ENCODE measurements at places on chromosomes 12 and 14.

GRCh38 chr12:125794401-125794800 is 729.2 kb downstream of the AACS start:
- DNase-seq: no peak

- DNase-seq: no peak
Observed at GRCh38 chr12:76789335-76790050, 25.6 kb downstream of the ZDHHC17 start.

DNA sequence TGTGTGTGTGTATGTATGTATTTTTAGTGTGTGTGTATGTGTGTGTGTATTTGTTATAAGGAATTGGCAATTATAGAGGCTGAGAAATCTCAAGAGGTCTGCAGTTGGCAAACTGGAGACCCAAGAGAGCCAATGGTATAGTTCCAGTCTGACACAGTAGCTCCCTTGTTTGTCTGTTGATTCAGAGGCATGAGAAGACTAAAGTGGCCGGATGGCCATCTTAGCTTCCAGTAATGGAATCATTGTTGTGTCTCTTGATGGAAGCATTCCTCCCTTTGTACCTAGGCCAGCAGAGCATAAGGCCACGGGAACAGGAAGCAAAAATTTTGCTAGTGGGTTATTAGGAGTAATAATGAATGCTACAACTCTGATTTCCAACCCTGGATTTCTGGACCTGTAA is 460.6 kb downstream of the TMTC2 start:
- DNase-seq: no peak

DNA sequence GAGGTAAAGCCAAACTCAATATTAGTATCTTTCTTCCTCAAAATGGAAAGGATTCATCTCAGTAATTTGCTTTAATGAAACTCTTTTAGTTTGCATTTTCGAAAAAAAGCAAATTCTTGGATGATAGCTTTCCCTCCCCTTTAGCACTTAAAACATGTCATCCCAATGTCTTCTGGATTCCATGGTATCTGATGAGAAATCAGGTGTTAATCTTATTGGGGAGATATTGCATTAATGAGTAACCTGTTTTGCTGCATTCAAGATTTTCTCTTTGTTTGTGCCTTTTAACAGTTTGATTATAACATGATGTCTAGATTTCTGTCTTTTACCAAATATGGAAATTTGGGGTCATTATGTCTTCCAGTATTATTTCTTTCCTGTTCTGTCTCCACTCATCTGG is 405.1 kb upstream of the FOXG1 start:
- no peak for DNase-seq

- no peak for DNase-seq
Observed at GRCh38 chr12:124917841-124918621, 3.6 kb upstream of the UBC start.

- no peak for DNase-seq
Observed at GRCh38 chr14:58677517-58677916, 39.8 kb downstream of the DACT1 start.

DNA sequence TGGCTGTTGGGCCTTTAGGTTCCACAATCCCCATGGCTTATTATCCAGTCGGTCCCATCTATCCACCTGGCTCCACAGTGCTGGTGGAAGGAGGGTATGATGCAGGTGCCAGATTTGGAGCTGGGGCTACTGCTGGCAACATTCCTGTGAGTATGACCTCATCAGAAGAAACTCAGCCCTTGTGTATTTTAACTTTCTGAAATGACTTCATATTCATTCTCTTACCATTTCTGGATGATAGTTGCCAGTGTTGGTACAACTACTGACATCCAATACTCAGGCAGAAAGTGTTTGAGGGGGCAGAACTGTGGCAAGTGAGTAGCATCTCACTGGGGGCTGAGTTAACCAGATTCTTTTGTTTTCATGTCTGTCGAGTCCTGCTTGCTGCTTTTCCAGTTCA is 2.3 kb downstream of the DAZAP2 start:
- no peak for DNase-seq

GRCh38 chr12:23376238-23376637 is 573.2 kb downstream of the SOX5 start:
- DNase-seq: no peak

- no peak for DNase-seq
Observed at GRCh38 chr14:32900547-32900946, 38.1 kb upstream of the NPAS3 start.

DNA sequence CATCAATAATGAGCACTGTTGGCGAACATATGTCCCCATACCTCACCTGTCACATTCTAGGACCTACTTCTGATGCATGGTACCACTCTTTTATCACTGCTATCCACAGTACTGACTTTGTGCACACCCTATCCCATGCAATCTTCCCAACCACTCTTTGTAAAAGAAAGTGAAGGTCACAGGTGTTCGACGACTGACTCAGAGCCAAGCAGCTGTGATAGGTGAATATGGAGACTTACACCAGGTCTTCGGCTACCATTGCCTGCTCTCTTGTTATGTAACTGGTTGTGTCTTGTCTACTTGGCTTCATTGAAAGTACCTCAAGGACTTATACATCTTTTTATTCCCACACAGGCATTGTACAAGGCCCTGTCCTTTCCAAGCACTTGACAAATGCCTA is 169.0 kb downstream of the ANO2 start:
- no peak for DNase-seq

DNA sequence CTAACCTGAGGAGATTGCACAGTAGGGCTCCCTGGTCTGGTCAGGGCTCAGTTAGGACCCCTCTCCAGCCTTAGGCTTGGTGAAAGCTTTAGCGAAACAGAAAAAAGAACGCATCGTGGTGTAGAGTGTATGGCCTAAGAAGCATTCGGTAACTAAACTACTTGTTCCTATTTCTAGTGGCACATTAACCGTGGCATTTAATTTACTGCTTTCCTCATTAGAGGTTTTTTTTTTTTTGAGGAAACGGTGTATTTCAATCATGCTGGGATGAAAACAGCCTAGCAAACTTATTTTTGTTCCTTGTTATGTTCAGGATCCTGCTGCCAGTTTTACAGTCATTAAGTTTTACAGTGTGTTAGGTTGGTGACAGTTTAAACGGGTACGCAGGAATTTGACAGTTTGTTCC is 518 bp upstream of the OSBPL8 start:
- no peak for DNase-seq

GRCh38 chr12:16325426-16325825 is 22.0 kb upstream of the MGST1 start:
- no peak for DNase-seq

GRCh38 chr12:113002155-113002554 is 23.8 kb downstream of the OAS2 start:
- no peak for DNase-seq

GRCh38 chr14:60002819-60003492 is 83.0 kb downstream of the LRRC9 start:
- DNase-seq: no peak

DNA sequence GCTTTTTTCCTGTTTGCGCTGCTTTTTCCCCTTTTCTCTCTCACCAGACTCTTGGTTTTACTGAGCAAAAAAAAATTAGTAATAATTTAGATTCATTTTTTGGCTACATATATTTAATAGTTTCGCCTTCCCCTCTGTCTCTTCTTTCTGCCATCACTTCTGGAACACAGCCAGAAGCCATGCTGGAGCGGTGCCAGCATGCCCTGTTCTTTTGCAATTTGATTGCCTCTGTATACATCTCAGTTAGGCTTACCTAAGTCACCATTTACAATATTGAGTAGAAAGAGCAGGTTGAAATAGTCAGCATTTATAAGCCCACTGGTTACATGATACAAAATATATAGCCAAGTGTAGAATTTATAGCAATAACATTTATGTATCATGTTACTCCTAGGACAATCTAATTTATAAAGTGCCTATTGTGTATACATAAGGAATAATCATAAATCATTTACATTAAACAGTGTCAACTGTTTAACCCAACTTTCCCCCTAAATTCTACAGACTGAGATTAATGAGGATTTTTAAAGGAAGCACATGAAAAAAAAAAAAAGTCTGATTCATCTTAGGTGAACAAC is 413.8 kb upstream of the SOX5 start:
- no peak for DNase-seq

- DNase-seq: no peak
Observed at GRCh38 chr12:62258941-62259630, 1.1 kb upstream of the USP15 start.

All from CD8-positive, alpha-beta T cell (primary cell).